Stimulated activated naive CD4-positive, alpha-beta T cell (primary cell): ENCODE measurements at places on chromosomes 2 and 18.

DNA sequence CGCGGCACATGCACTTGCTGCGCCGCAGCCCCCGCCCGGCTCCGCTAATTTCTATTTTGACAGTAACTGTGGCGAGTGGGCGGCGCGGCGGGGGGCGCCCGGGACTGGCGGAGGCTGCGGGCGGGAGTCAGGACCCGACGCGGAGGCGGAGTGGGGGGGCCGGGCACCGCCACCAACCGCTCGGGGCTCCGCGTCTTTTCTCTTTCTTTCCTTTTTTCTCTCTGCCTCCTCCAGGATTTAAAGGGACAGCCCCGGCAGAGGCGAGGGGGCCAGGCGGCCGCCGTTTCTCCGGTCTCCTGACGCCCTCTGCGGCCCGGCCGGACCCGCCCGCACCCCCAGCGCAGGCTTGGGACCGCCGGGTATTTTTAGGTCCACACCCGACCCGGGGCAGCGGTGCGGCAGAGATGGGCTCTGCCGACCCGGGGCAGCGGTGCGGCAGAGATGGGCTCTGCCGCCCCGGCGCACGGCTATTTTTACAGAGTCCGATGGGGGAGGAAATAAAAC is 460 bp upstream of the ZBTB7C start:
- DNase-seq = no peak

- DNase-seq = no peak
Observed at GRCh38 chr2:216646116-216646515, 12.9 kb downstream of the IGFBP2 start.

DNA sequence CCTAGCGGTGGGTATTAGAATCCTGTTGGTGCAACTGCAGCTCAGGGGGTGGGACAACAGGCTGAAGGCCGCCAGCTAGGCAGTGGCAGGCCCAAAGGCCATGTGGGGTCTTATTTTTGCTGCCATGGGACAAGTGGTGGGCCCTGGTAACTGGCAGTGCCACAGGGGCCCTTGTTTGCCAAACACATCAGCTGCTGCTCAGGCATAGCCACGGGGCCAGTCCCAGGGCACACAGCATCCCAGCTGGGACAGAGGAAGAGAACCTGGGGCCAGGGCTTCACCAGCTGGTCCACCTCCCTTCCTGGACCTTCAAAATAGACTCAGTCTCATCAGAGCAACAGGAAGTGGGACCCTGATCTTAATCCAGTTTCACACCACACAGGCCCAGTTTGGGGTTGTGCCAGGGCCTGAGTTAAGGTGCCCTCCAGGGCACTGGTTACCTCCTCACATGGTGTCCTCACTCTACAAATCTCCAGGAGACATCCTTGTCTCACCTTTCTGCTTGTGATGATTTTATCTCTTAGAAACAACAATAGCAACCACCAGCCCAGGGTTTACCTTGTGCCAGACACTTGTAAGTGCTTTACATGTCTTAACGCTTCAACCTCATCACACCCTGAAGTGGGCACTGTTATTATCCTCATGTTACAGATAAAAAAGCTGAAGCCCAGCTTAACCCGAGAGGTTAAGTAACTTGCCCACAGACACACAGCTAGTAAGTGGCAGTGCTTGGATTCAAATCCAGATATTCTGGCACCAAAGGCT is 98.5 kb downstream of the GYPC start:
- DNase-seq = no peak

GRCh38 chr18:75478996-75479880 is 51.7 kb upstream of the SMIM21 start:
- no peak for DNase-seq

- DNase-seq = no peak
Observed at GRCh38 chr2:174078275-174078674, 113.1 kb upstream of the SP3 start.

DNA sequence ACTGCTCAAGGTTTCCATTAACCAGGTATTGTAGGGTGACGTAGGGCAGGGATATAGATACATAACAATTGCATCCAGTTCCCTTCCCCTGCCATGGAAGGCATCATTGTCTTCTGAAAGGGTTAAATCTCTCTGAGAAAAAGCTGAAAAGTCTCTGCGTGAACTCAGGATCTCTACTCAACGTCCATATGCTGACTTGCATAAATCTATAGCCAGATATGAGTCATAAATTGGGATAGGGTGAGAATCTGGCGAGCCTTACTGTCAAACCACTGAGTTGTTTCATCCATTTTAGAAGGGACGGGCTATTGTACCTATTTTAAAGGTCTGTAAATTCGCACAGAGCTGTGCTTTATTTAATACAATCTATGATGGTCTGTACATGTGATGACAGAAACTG is 258.3 kb downstream of the L3MBTL4 start:
- no peak for DNase-seq
